ENCODE measurements at places on chromosomes 4 and X. TPM values are rescaled to one million over a fixed set of nuclear protein-coding genes. Genes with fewer than 3 reads are reported as not detected.

DNA sequence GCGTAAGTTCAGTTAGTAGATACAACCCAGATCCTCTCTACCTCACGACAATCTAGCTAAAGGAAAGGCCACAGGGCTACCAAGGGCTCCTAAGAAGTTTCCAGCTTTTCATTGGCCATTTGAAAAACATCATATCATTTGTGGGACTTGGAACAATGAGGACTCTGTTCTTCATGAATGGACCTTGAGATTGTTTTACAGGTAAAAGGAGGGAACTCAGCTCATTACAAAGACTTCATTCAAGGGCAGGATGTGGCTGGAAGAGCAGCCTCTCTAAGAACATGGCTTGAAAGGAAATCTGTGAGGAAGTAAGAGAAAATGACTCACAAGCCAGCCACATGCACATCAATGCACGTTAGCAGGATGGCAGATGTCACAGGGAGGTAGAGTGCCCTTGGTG, 105.9 kb upstream of the SLC7A11 start:
- DNase-seq = no peak

DNA sequence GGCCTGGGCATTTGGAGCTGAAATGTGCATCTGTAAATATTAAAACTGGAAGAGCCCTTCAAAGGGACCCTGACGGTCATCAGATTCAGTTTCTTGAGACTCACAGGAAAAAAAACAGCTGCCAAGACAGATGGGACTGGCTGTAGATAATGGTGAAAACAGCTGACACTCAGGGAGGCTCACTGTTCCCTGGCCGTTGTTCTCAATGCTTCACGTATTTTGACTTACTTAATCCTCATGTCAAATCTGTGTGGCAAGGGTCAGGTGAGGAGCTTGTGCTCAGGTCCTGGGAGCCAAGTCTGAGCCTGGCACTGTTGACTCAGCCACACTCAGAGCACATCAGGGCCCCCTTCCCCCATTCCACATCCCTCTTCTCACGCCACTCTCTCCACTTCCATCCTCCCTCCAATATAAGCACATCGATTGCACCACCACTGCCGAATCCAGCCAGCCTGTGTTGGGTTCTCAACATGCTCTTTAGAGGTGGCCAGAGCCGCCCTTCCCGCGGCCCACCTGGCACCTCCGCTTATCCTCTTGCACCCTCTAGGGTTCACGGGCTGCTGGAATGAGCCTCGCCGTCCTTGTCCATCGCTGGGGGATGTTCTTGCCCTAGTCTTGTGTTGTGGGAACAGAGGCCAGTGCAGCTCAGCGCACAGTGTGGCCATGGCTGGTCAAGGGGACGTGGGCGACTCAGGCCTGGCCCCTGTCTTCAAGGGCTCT, 40.1 kb downstream of the EVC start:
- peak; percentile 74 for DNase-seq

DNA sequence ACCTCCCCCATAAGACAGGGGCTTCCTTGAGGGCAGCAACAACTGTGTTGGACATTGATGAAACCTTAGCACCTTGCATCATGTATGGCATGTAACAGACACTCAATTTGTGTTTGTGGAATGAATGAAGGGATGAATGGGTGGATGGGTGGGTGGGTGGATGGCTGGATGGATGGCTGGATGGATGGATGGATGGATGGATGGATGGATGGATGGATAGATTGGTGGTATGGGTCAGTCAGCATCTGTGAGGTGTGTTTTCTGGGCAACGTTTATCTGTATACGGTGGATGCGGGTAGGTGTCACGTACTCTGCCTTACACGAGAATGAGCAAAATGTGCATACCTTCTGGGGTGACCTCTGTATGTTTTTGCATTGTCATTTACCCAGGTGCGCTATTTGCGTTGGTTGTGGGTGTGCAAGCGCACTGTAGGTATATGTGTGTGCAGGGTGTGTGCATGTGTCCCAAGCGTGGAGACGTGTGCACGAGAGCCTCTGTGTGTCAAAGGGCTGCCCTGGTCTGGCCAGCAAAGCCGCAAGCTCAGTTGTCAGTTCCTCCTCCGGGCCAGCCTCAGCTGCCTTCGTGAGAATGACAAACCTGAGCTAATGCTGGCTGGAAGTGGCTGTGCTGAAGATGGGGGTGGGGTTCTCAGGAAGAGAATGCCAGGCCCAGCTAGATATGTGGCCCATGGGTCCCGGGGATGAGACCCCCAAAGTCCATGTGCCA, 26.5 kb downstream of the ELF4 start:
- peak; percentile 11 for DNase-seq

- no peak for DNase-seq
Observed at GRCh38 chr4:112888622-112889021, 160.8 kb upstream of the ANK2 start.

UFSP2 gene
- total RNA-seq = 43.4 TPM

DNA sequence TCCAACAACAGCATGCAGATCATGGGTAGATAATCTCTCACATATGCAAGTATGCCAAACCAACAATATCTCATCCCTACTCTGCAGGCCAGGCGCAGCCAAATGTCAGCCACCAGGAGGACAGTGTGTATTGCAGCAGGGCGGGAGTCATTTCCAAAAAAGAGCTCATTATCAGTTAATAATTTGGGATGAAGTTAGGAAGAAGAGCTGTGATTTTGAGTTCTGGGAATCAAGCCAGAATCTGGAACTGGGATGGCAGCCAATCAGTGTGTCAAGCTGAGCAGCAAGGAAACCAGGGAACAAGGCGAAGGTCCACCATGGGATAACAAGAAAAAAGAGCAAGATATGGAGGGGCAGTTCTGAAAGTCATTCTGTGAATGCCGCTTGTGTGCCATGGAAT, 88.2 kb upstream of the CAMK2D start:
- DNase-seq = peak; percentile 45

PDZD4 gene
- under 0.01 TPM for total RNA-seq

- no peak for DNase-seq
Observed at GRCh38 chr4:166996216-166996615, 238.1 kb downstream of the SPOCK3 start.

GRCh38 chrX:57918750-57919436, 8.6 kb upstream of the ZXDA start:
- DNase-seq = no peak

DNA sequence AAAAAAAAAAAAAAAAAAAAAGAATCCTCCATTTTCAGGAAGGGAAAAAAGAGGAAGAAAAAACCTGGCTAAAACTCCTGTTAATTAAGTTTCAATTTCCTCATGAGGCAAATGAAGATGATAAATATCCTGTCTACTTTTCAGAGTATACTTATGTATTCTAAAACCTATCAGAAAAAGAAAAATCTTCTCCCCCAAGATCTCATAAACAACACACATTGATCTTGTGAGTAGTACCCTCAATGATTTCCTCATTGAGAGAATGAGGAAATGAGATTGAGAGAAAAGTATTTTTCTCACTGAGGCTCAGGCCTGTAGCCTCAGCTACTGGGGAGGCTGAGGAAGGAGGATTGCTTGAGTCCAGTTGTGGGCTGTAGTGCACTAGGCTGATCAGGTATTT, 146.7 kb downstream of the TET2 start:
- DNase-seq = no peak

DNA sequence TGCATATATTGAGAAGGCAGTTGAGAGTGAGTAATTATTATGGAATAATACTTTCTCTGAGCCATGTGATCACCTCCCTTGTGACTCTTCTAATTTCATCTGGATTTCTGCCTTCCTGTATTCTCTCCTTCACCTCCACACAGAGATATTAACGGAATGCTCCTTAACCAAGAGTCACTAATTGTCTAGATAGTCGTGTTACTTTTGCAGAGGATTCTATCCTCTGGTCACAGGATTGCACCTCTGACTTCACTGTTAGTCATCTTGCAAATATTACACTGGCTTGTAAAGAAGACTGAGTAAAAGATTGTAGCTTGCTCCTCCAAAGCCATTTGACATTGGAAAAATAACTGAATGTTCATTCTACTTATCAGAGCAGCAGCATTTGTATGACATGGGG, 160.9 kb downstream of the SH2D1A start:
- DNase-seq = no peak

BMP3 gene
- not detected for total RNA-seq

DNA sequence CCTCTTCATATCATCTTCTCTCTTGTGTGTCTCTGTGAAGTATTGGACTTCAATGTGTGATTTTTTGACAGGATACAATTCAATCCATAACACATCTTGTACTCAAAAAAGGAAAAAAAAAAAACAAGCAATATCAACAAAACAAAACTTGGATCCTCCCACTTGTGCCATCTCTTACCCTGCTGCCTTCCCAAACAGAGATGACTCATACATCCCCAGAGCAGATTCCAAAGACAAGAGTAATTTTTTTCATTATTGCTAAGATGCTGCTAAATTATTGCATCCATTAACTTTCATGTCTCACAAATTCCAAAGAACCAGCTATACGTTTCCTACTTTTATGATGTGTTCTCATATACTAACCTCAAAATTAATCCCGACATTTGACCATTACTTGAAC, 479.2 kb downstream of the GBA3 start:
- peak; percentile 54 for DNase-seq

- peak; percentile 76 for DNase-seq
Observed at GRCh38 chr4:3469386-3470243, 6.5 kb downstream of the DOK7 start.

MAGEB2 gene
- total RNA-seq = not detected

DNA sequence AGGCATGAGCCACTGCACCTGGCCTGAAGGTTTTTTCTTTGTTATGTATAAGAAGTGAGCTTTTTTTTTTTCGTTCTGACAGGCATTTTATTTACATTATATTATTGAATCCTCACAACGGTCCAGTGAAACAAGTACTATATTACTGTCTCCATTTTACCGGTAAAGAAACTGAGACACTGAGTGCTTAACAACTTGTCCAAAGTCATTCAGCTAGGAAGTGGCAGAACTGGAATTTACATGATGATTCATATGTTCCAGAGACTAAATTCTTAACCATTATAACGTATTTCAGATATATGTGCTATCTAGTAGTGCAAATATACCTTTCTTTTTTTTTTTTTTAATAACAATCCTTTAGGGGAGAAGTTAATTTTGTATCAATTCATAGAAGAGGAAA, 18.4 kb upstream of the SLC6A14 start:
- DNase-seq = no peak

NDST3 gene
- total RNA-seq = not detected

DNA sequence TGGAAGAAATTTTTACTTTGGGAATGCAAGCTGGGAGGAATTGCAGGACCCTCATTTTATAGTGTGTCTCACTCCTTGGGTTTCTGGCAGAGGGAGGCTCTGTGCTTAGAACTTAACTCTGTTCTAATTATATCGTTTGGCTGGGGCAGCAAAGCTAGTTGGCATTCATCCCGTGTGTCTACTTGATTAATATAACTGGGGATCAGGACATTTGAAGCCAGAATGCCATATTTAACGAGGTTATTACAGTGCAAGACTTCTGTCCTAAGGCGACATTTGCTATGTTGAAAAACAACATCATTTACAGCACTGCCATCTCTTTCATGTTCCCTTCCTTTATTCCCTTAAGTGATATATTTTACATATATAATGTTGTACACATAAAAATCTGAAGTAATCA, 179.1 kb upstream of the TBC1D9 start:
- DNase-seq = peak; percentile 80

TKTL2 gene
- not detected for total RNA-seq

TKTL1 gene
- total RNA-seq = not detected

- no peak for DNase-seq
Observed at GRCh38 chr4:71772592-71772991, 11.3 kb downstream of the GC start.

- no peak for DNase-seq
Observed at GRCh38 chr4:64727960-64728359, 318.7 kb upstream of the TECRL start.

PGRMC1 gene
- 124 TPM for total RNA-seq

GRCh38 chr4:121061861-121062260, 10.5 kb downstream of the NDNF start:
- no peak for DNase-seq
